Fibroblast of skin of left quadriceps (primary cell): ENCODE measurements at places on chromosomes 5 and 9.

DNA sequence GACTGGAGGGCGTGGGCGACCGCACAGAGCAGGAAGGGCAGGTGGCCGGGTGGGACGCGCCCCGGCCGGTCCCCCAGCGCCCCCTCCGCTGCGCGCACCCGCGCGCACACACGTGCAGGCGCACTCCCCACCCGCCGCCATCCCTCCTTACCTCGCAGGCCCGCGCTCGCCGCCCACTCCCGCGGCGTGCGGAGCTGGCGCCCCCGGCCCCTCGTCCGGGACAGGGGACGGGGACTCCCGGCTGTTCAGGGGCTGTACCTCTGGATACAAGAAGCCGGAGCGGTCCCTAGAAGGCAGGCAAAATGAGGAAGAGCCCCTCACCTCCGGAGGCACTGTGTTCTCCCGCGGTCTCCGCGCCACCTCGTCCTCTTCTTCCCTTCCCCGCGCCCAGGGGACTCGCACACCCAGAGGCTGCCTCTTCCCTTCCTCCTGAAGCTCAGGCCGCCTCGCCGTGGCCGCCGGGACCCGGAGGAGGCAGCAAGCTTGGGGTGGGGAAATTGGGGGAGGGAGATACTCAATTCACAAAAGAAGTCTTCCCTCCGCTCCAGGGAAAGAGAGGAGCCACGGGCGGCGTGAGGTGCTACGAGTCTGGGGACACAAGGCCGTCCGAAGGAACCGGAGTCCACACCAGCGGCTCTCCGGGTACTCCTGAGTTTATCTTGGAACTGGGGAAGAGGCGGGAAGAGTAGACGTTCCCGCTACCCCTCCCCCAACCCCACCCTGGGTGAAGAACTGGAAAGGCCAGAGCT, 1.4 kb upstream of the GABRB2 start:
- no peak for DNase-seq

- DNase-seq = no peak
Measured at GRCh38 chr5:60178101-60178500, 284.6 kb upstream of the PDE4D start.

DNA sequence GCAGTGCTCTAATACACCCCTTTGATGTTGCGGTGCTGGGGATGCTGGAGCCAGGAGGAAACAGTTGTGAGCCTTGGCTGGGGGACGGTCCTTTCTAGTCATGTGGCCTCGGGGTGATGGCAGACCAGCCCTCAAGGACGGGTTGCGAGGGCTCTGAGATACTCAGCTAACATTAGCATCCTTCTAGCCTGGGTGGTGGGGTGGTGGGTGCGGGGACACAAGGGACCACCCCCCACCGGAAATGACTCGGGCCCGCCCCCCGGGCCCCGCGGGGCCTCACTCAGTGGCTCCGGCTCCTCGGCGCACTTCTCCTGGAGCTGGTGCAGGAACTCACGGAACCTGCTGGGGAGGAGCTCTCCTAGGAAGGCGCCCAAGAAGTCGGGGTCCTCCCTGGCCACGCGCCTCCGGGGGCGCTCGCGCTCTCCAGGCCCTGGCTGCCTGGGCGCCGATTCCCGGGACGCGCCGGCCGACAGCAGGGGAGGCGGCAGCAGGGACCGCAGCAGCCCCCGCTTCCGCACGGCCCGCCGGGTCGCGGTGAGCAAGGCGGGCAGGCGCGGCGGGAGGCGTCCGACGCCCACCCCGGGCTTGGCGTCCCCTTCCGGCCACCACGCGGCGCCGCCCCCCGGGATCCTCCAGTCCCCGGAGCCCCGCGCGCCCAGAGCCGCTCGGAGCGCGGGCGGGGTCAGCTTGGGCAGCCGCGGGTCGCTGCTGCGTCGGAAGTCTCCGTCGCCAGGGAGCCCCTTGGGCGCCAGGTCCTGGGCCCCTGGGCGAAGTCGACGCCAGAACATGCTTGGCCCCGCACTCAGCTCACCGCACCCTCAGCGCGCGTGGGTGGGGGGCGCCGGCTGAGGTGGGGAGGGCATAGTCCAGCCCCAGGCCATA, 873 bp downstream of the C9orf50 start:
- DNase-seq = no peak

DNA sequence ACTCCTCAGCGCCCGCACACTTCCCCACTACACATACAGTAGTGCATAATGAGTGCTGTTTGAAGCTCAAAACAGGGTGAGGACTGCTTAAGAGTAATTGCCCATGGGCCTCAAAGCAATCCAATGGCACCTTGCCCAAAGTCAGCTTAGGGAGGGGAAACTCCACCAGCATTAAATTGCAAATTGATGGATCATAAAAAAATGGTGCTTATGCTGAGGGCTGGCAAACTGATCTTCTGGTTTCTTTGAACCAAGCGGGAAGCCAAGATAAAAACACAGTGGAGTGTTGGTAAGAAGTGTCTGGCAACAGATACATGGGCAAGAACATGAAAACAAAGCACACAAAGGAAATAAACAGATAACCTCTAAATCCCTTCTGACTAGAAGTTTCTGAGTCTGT, 28.0 kb downstream of the TLE1 start:
- no peak for DNase-seq

GRCh38 chr9:123863164-123863855, 66.6 kb downstream of the DENND1A start:
- DNase-seq = peak; percentile 83

DNA sequence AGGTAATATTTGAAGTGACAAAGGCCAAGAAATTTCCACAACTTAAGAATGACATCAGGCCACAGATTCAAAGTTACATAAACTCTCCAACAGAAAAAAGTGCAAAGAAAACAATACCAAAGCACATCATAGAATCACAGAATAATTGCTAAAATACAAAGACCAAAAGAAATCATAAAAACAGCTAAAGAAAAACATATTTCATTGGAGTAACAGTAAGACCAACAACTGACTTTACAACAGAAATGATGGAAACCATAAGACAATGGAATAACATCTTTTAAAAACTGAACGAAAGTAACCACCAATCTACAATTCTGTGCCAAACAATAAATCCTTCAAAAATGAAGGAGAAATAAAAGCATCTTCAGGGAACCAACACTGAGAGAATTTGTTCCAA, 38.3 kb downstream of the ZDHHC21 start:
- DNase-seq = no peak

DNA sequence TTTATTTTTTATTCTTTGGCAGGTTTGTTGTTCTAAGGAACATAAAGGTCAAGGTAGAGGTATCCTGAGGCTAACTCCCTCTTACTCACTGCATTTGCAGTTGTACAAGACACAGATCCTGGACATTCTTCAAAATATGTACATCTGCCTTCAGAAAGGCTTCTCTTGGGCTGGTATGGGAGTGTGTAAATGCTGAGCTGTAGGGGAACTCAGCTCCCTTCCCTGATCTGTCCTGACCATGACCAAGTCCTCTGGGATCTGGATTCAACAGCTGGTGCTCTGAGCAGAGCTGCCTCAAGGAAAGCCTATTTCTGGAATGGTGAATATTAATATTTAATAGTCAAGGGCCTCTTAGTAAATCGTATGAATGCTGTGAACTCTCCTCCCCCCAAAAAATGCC, 117.4 kb downstream of the PRKACG start:
- DNase-seq = no peak

DNA sequence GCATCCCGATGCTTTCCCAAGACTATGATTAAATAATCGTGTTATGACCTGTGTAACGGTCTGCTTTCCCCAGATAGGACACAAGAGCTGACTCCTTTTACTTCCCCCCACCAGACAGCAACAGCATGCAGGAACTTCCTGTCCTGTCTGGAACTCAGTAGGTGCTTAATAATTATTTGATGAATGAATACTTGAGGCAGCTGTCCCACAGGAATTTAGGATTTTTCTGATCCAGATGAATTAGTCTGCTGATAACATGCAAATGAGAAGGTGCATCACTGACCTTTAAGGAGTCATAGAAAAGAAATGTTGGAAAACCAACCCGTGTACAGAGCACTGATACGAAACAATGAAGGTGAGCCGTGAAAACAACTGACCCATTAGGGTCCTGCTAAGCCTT, 12.2 kb downstream of the RNF130 start:
- no peak for DNase-seq

DNA sequence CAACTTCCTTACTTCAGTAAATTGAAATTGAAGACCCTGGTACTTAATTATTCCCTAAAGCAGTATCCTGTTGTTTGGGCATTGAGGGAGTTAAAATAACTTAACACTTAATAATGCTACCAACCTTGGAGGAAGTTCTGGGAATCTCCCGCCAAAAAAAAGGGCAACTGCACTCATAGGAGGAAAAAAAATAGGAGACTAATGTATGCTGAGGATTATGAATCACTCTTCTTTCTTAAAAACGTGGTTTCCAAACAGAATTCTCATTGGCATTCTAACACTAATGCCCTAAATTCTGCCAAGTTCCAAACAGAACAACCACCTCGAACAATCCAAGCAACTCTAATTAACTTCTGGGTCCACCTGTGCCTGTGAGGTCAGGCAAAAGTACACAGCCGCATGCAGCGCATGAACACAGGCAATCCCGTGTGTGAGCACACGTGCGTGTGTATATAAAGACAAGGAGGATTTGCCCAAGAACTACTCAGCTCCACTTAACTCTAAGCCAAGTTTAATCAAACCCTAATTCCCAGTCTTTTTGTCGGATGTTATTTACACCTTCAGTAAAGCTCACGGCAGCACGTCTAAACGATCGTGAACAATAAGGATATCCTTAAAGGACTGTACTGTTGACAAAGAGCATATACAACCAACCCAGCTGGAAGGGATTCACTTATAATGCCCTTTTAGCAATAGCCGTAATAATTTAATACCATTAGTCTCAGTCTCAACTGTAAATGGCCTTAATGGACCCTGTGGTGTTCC, 78.4 kb downstream of the EBF1 start:
- no peak for DNase-seq

- DNase-seq = no peak
Measured at GRCh38 chr5:74629326-74629725, 11.2 kb downstream of the ENC1 start.

DNA sequence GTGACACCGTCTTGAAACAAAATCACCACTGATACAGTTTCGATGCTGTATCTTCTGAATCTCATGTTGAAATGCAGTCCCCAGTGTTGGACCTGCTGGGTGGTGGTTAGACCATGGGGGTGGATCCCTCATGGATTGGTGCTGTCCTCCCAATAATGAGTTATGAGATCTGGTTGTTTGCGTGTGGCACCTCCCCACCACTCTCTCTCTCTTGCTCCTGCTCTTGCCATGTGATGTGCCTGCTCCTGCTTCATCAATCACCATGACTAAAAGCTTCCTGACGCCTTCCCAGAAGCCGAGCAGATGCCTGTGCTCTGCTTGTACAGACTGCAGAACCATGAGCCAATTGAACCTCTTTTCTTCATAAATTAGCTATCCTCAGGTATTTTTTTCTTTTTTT, 15.2 kb upstream of the C5orf15 start:
- no peak for DNase-seq

GRCh38 chr5:141492168-141492885, 3.4 kb downstream of the PCDHGC5 start:
- no peak for DNase-seq

- DNase-seq = peak; percentile 45
Measured at GRCh38 chr5:164504141-164504772, 998.8 kb downstream of the MAT2B start.

DNA sequence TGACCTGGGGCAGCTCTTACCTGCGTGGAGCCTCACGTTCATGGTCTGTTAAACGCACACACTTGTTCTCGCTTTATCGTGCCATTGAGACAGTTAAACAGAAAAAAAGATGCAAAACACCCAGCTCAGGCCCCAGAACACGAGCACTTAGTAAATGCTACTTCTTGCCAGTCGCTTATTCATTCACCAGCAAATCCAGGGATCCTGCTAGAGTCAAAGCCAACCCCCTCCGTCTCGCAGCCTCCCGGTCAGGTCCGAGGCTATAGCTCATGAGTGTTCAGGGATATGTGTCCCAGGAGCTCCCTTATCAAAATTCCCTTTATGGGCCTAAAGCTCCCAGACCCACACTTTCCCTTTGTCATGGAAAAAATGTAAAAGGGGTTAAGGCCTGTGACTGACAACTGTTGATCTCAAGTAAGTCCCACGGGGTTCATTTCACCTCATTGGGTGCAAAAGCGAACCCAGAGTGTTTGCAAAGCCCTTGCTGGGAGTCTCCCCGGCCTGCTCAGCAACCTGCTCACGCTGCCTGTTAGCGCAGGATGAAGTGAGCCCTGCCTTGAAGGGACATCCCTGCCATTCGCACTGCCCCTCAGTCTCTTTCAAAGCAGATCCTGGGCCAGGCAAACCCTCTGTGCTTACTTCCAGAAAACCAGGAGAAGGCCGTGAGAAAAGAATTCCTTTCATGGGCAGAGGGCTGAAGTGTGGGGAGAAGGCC, 40.7 kb downstream of the HRH2 start:
- no peak for DNase-seq

- DNase-seq = no peak
Measured at GRCh38 chr5:166507810-166508425, 1783.5 kb upstream of the WWC1 start.

- DNase-seq = no peak
Measured at GRCh38 chr5:175520321-175520720, 42.0 kb downstream of the SFXN1 start.
